NCI-H82 (cell line): ENCODE measurements at places on chromosomes 6 and 20.
A peak's percentile ranks its signal among the peaks of the same experiment; 100 is the strongest.

DNA sequence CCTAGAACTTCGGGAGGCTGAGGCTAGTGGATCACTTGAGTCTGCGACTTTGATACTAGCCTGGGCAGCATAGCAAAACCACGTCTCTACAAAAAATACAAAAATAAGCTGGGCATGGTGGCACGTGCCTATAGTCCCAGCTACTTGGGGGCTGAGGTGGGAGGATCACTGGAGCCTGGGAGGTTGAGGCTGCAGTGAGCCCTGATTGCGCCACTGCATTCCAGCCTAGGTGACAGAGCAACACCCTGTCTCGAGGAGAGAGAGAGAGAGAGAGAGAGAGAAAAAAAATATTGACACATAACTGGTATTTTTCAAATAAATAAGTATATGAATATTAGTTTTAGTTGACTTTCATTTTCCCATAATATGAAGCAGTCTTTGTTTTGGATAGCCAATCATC, 222.2 kb downstream of the BTBD9 start:
- no peak for DNase-seq

- DNase-seq: no peak
Observed at GRCh38 chr20:49824206-49824605, 11.6 kb downstream of the SLC9A8 start.

DNA sequence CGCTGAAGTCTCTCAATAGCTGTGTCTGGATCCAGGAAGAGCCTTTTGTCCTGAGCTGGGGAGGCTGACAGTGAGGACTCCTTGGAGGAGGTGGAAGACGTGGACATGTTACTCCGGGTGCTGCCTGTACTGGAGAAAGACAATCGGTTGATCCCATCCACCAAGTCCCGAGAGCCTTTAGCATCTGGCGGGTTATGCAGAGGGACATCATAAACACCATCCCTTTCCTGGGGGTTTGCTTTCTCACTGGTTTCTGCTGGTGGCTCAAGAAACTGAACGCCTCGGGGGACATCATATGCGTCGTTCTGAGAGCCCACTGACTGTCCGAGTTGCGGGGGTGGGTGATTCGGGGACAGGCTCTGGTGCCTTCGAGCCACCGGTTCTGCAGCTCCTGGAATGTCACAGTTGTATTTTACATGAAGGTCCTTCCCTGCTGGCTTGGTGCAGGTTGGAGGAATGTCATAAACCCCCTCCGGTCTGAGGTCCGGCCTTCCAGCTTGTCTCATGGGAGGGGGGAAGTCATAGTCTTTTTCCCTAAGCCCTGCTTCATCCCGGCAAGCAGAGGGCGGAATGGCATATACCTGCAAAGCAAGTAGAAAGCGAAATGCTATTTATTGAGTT, 41.7 kb downstream of the NEDD9 start:
- no peak for DNase-seq

- peak; percentile 61 for DNase-seq
Observed at GRCh38 chr6:99613705-99614429, 7.2 kb downstream of the PRDM13 start.

- no peak for DNase-seq
Observed at GRCh38 chr20:53513168-53513488, 80.5 kb downstream of the ZNF217 start.

DNA sequence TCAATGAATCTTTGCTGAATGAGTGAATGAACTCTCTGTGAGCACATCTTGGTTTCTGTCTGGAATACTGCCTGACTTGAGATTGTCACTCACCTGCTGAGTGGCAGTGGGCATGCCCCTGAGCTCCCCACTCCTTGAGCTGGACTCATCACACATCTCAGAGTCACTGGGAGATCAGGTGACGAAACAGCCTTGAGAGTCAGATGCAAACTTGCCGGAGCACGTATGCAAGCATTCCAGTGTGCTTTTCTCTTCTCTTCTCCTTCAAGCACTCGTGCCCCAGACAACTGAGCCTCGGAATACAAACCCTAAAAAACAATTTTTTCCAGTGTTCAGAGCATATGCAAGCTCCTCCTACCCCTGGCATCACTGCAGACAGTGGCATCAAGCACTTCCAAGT, 9.4 kb upstream of the BMP7 start:
- no peak for DNase-seq

- no peak for DNase-seq
Observed at GRCh38 chr6:136411453-136412354, 122.1 kb upstream of the BCLAF1 start.

DNA sequence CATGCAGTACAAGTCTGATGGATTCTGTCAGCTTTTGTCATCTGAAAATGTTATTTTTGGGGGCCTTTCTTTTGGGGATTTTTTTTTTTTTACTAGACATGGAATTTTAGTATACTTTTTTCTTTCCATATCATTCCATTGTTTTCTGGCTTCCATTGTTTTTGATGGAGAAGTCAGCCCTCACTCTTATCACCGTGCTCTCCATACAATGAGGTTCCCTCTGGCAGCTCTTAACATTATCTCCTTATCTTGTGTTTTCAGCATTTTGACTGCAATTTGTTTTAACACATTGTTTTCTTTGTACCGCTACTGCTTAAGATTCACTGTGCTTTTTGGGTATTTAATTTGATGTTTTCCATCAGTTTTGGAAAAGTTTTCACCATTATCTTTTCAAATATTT, 191.5 kb upstream of the AGPAT4 start:
- no peak for DNase-seq

DNA sequence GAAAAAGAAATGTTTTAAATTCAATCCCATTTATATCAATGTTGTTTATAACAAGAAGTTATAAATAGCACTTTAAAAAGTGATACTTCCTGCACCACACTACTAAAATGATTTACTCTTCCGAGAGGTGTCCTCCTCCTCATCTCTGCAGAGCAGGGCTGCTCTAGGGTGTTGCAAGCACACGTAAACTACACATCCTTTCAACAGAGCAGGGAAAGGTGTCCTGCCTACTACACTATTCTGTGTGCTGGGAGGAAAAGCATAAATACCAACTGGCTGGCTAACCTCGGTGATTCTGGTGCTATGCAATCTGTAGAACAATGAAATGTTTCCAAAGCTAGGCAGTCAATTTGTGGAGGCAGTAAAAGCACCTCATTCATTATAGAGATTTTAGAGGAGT, 89.5 kb upstream of the MAP7 start:
- DNase-seq: no peak

GRCh38 chr6:20633566-20634340, 99.5 kb downstream of the CDKAL1 start:
- DNase-seq: no peak

DNA sequence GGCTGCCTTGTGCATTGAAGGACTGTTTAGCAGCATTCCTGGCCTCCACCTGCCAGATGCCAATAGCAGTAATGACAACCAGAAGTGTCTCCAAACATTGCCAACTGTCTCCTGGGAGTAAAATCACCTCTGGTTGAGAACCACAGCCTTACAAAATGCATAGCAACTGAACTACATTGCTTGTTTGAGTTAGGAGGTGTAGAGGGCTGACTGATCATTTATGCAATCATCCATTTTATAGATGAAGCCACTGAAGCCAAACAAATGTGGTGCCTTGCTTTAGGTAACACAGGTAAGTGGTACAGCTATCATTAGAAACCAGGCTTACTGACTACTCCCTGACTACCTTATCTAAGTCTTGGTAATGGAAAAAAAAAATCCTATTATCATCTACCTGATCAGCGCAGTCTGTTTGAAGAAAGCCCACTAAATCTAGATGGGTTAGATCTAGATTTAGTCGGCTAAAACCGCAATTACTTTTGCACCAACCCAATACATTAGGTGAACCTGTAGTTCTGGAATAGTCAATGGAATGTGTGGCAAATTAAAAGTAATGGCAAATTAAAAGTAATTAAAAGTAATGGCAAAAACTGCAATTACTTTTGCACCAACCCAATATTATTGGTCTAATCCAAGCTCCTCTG, 47.7 kb upstream of the F13A1 start:
- DNase-seq: no peak

DNA sequence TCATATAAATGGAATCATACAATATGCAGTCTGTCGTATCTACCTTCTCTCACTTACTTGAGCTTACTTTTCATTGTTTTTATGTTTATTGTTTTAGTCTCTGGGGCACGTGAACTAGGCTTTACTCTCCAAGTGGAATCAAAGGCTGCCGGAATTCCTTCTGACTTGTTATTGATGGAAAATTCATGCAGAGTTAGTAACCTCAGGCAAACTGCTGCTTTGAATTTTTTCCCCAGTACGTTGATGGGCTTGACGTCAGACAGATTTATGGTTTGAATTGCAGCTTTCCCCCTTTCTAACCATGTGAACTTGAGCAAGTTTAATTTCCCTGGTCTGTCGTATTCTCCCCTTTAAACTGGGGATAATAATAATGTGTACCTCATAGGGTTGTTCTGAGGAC, 68.6 kb downstream of the ZDHHC14 start:
- no peak for DNase-seq

GRCh38 chr20:46010491-46011391, 2.0 kb downstream of the MMP9 start:
- DNase-seq: peak; percentile 60

DNA sequence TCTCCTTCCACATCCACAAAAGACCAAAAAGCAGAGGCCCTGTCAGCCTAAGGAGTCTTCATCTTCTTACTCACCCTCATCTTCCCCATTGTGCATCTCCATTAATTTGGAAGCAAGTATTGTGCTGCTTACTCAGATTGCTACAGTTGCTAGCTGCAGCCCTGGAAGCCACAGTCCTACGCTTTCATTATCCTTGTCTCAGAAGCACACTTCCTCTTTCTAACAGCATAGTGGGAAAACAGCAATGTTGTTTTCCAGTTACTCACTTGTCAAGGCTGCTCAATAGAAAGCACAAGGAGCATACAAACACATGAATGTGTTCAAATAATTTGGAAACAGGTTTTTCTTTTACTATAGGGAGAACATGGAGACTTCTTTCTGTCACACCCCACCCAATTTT, 76.6 kb upstream of the RBM24 start:
- DNase-seq: no peak

- DNase-seq: no peak
Observed at GRCh38 chr6:12137480-12137879, 125.4 kb downstream of the HIVEP1 start.

GRCh38 chr20:20237093-20237959, 130.6 kb upstream of the INSM1 start:
- peak; percentile 82 for DNase-seq

- peak; percentile 99 for DNase-seq
Observed at GRCh38 chr20:4944518-4945313, 56.6 kb downstream of the SLC23A2 start.

DNA sequence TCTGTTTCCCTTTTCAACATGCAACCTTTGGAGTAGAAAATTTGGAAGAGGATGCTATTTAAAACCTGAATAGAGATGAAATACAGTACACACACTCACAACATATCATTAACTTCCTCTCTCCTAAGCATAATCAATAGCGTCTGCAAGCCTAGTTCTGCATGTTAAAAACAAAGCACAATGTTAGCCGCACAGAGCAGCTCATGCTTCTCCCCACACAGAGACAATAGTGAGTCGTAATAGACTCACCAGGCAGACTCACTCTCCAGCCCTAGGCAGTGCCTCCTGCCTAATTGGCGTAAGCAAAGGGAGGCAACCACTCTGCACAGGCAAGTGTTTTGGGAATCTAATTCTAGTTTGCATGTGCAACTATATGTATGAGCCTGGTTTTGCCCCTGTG, 45.8 kb upstream of the ARID1B start:
- no peak for DNase-seq

DNA sequence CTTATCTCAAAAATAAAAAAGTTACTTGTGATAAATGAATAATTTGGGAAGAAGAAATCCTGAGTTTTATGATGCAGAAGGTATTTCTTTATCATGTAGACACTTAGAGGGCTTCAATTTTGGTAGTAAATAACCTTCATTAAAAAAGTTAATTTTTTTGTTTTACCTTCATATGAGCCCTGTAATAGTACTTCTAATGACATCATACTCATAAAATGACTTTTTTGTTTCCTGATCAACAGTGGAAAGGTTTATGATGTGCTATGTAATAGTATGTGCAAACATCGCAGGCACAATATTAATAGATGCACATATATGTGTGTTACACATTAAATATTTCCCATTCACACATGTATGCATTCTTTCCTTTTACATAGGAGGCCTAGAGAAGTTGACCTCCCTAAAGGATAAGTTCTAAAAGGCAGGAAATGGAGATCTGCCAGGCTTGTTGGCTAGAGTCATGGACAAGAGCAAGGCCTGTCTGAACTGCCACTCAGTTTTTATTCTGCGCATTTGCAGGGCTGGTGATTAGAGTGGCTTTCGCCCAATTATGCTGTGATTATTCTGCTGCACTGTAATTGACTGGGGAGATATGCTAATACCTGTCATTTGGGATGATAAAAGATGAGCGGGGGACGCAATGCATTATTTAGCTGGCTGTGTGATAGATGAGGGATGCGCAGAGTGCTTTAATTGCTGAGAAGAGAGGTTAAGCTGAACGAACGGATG, 272.6 kb downstream of the TMEM242 start:
- peak; percentile 64 for DNase-seq

DNA sequence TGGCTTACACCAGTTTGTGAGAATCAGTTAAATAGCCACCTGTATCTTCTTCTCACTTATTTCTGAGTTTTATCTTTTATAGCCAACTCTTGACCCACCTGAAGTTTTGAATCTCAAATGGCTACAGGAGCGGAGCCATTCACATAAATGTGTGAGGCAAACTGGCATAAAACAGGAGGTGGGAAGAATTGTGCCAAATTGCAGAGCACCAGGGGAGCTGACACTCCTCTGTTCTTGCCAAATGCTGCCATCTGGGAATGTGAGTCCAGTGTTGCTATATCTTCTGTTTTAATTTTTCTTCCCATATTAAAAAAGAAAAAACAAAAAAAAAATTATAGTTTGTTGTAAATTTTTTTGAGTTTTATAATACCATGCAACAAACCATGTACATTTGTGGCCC, 17.0 kb upstream of the RNF146 start:
- DNase-seq: no peak

GRCh38 chr6:33717934-33718455, 6.5 kb upstream of the UQCC2 start:
- DNase-seq: no peak

- no peak for DNase-seq
Observed at GRCh38 chr6:21648475-21649050, 55.0 kb downstream of the SOX4 start.

- DNase-seq: no peak
Observed at GRCh38 chr6:111846066-111846465, 27.2 kb downstream of the FYN start.

- no peak for DNase-seq
Observed at GRCh38 chr6:132142308-132142707, 191.1 kb upstream of the CCN2 start.
